ENCODE measurements at places on chromosomes 12 and 14. TPM values are rescaled to one million over a fixed set of nuclear protein-coding genes. Genes with fewer than 3 reads are reported as not detected.

Gene DEGS2
- not detected for total RNA-seq

Gene PTGR2
- total RNA-seq = 17.8 TPM

Gene TAS2R42
- total RNA-seq = not detected

Gene FZD10
- total RNA-seq = not detected

Gene RAD51AP1
- 21.9 TPM for total RNA-seq

Gene PUS7L
- total RNA-seq = 9.7 TPM

Gene CMKLR1
- under 0.01 TPM for total RNA-seq

Gene NYNRIN
- total RNA-seq = 9.6 TPM

Gene CLEC4D
- total RNA-seq = not detected

Gene TPPP2
- not detected for total RNA-seq

Gene KRT78
- not detected for total RNA-seq

Gene MYO1H
- not detected for total RNA-seq

Data from bronchus fibroblast of lung (primary cell).